NCI-H748 treated with DMSO at 0.1 percent for 48 hours (cell line): ENCODE measurements at places on chromosomes 11 and 22.

GRCh38 chr11:57460758-57461749 is 726 bp downstream of the RTN4RL2 start:
- DNase-seq: peak; percentile 4

DNA sequence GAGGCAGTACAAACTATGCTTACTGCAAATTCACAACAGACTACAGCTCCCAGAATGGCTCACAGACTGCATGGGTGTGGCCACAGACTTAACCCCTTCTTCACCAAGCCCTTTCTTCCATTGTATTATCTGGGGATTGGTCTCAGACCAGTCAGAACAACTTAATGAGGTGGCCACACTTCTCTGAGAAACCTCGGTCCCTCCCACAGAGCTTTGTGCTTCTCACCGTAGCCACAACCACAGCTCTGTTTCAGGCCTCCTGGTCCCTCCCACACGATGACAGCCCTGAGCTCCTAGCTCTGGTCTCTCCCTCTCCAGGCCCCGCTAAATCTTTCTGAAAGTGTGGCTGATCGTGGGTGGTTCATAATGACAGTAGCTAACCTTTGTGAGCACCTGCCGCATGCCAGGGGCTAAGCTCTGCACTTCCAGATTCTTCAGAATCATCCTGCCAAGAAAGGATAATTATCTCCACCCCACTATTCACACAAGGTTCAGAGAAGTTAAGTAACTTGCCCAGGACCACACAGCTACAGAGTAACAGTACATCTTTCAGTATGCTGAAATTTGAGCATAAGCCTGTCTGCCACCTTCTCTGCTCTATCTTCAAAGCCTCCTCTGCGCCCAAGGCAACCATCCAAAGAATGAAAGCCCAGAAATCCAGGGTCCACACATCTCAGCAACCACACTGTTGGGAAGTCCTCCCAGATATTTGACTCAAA is 5.4 kb downstream of the PDE2A start:
- no peak for DNase-seq

- DNase-seq: no peak
These were observed 2.9 kb upstream of the MTA2 start for GRCh38 chr11:62604460-62605120.

GRCh38 chr11:126049159-126049558 is 13.5 kb downstream of the CDON start:
- DNase-seq: no peak

GRCh38 chr11:80862011-80862410 is 1421.2 kb upstream of the TENM4 start:
- DNase-seq: no peak

GRCh38 chr11:2789331-2789730 is 89.5 kb upstream of the KCNQ1OT1 start:
- DNase-seq: no peak

GRCh38 chr11:77879218-77879617 is 58.3 kb downstream of the AAMDC start:
- no peak for DNase-seq

DNA sequence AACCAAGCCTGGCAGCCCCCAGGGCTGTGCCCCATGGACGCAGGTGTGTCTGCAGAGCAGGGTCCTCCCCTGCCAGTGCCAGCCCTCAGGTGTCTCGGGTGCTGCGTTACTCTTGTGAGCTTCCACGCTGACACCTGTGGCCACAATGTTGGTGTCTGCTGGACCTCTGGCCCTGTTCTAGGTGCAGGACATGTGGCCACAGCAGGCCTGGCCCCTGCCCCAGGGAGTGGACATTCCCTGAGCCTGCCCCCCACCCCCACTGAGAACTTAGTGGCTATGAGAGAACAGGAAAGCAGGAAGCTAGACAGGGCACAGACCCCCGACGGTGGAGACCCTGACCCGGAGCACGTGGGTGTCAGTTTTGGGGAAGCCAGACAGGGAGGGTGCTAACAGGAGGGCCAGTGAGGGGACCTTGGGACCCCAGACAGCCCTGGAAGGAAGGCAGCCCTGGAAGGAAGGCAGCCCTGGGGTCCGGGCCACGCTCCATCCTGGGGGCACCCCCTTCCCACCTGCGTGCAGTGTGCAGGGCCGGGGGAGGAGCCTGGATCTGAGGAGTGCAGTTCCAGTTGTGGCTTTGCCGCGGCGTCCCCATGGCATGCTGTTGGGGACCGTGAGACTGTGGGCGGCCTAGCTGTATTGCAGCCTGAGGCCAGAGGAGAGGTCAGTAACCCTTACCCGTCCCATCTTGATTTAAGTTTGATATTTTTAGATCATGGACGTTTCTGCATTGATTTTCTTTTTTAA is 43.9 kb upstream of the PPARA start:
- no peak for DNase-seq

- DNase-seq: peak; percentile 80
These were observed 93.6 kb downstream of the NELL1 start for GRCh38 chr11:20762980-20763379.

DNA sequence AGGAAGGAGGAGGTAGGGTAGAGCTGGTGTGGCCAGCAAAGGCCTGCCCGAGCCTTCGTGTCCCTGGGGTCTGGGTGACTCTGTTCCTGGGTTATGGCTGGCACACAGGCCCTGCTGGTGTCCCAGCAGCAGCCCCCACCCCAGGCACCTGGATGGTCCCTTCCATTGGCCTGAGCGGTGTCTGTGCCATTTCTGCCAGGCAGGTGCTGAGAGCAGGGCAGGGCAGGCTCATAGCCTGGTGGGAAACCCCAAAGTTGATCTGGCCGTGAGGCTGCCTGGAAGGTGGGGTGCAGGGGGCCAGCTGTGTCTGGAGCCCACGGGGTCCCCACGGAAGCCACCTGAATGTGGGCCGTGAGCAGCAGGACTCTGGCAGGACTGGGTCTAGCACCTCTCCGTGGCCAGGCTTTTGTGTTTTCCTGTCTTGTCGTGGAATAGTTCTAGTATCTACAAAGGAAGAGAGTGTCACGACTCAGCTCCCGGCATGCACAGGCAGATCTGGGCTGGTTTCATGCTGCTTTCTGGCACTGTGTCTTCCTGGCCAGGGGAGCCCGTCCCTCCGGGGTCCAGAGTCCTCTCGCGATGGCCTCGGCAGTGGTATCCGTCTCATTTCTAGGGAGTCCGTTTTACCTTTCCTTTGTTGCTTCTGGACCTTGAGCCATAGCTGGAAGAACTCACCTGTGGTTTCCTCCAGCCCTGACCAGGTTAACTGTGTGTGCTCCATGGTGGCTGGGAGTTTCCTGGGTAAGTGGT is 83.7 kb downstream of the KCNQ1 start:
- no peak for DNase-seq

DNA sequence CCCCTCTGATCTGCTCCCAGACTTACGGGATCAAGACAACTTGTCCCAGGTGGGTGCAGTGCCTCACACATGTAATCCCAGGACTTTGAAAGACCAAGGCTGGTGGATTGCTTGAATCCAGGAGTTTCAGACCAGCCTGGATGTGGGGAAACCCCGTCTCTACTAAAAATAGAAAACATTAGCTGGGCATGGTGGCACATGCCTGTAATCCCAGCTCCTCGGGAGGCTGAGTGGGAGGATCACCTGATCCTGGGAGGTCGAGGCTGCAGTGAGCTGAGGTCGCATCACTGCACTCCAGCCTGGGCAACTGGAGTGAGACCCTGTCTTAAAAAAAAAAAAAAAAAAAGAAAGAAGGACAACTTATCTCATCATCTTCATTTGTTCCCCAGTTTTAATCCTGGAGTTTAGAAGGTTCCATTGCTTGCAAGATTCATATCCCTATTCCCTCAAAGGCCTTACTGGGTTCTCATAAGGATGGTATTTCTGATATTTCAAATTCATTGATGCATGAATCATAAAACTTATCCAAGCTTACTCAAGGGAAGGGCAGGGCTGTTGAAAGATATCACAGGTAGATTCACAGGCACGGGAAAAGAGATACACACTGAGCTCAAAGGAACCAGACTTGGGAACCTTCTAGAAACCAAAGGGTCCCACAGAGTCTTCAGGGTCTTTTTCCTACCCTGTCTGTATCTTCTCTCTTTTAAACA is 14.6 kb downstream of the ENDOD1 start:
- DNase-seq: no peak

- DNase-seq: peak; percentile 40
These were observed 65.6 kb upstream of the CRYBB3 start for GRCh38 chr22:25134028-25134427.

DNA sequence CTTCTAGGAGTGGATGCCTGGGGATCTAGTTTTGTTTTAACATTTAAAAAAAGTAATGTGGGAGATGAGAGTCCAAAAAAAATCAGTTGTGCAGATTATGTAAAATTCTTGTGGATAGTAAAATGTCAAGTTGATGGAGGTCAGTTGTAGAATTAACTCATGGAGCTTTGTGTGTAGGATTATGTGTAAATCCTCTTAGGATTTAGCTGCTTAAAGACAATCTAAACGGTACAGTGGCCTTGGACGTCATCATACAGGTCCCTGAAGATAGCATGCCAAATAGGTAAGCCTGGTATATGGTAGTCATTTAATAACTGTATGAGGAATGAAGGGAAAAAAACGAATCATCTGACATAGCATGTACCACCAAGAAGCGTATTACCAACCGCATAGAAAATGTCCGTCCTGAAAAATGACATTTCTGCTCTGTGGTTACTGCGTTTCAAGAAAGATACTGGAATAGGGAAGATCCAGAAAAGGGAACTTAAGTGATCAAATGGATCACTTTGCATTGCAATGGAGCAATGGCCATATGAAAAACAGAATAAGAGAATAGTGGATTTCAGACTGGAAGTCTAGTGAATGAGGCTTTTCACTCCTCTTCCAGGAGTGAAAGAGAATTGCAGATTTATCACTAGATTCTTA is 61.3 kb downstream of the BCL2L13 start:
- DNase-seq: no peak

- peak; percentile 95 for DNase-seq
These were observed 161.1 kb downstream of the BBOX1 start for GRCh38 chr11:27201454-27202302.

- peak; percentile 60 for DNase-seq
These were observed 6.7 kb upstream of the OR5I1 start for GRCh38 chr11:55942785-55943392.
